NCI-H2171 treated with DMSO at 0.1 percent for 48 hours (cell line): ENCODE measurements at places on chromosomes 12 and 14.

DNA sequence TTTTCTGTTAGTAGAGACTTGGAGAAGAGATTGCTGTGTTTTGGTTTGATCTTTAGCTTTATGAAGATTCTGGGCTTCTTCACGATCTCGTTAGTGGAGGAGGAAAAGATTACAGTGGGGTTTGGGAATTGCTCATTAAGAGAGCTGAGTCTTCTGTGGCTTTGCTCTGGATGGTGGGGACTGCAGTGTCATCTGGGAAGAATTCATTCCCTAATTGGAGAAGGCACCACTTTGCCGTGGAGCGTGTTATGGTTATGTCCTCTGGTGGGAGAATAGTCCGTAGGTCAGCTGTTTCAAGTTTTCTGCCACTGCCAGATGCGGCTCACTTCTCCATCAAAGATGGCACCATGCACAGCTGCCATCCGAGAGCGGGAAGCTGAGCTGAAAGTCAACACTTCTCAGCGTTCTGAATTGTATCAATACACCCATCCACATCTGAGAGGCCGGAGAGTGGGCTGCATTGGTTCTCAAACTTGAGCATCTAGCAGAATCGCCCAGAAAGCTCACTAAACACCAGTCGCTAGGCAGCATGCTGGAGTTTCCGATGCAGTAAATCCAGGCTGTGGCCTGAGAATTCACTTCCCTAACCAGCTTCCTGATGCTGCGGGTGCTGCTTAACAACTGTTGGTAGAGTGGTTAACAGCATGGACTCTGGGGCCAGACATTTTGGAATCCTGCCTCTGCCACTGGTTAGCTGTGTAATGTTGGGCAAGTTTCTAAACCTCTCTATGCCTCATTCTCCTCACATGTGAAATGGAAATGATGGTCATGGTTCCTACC is 117.8 kb downstream of the PLXNC1 start:
- no peak for DNase-seq

- DNase-seq, result no peak
Observed at GRCh38 chr14:50001999-50002925, 109.4 kb downstream of the ARF6 start.

GRCh38 chr12:111445726-111446581 is 40.2 kb downstream of the SH2B3 start:
- DNase-seq, result peak; percentile 30

- no peak for DNase-seq
Observed at GRCh38 chr12:12046401-12046800, 24.3 kb upstream of the BCL2L14 start.

DNA sequence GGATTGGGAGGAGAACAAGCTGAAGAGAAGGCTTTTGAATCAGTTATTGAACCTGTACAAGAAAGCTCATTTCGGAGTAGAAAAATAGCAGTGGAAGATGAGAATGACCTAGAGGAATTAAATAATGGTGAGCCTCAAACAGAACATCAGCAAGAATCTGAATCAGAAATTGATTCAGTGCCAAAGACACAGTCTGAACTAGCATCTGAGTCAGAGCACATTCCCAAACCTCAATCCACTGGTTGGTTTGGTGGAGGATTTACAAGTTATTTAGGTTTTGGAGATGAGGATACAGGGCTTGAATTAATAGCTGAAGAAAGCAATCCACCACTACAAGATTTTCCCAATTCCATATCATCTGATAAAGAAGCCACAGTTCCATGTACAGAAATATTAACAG is 13.5 kb downstream of the MIA2 start:
- no peak for DNase-seq

GRCh38 chr14:68979722-68980451 is 785 bp upstream of the ACTN1 start:
- DNase-seq, result peak; percentile 83

DNA sequence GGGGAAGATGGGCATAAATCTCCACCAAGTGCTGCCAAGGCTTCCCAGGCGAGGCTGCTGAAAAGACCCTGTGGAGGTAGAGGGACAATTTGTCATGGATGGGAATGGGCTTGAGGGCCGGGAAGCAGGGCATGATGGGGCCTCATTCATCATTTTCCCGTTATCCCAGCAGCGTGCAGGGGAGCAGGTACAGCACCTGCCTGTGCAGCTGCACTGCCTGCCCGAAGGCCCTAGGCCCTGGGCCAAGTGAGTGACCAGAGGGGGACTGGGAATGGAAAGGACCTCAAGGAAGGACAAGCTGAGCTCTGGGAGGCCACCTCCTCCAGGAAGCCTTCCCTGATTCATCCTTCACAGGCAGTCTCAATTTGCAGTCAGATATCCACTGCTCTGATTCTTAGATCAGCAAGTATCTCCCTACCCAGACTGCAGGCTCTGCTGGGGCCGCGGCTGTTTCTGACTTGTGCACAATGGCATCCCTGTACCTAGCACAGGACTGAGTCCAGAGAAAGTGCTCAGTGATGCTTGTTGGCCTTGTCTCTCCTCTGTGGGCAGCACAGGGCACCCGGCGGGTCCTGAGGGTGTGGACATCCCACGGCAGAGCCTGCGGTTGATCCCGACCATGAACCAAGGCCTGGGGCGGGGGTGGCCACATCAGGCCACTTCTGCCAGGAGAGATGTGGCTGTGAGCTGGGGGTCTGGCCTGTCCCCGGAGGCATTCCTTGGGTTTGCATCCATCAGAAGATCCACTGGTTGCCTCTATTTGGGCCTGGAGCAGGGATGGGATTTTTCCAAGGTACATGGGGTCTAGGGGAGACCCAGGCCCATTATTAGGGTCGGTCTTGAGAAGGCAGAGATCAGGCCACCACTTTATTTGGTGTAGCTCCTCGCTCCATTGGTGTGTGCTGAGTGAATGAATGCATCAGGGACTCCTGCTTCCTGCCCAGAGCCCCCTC is 167.3 kb upstream of the RTL1 start:
- DNase-seq, result no peak
